ENCODE measurements at places on chromosomes 12 and 14. TPM values are rescaled to one million over a fixed set of nuclear protein-coding genes. Genes with fewer than 3 reads are reported as not detected.

DNA sequence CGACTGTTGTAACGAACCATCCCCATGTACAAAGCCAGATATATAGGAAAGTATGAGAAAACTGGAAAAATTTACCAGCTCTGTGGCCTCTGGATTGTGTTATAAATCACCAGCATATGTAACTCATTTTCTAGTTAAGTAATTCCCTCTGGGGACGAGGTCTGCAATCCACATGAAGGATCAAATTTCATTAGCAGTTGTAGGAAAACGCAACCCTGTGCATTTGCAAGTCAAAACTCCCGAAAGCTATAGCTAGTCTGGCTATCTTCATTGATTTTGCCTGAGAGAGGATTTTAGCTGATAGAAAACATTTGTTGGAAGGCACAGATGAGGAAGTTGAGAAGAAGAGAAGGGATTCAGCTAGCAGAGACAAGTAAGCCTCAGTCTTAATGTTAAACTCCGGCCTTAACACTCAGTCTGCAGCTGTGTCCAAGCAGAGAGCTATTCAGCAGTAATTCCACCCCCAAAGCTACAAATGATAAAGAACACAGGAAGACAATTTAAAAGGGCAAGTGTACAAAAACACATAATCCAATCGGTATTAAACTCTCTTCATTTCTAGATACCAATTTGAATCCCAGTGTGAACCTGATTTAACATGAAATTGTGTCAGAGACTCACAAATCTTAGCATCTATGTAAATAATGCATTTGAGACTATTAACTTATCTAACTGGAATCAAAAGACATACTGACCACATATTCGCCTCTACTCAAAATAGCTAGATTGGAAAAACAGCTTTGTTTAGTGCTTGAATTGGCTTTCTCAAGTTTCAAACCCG lies 54.2 kb upstream of the CERS5 start:
- ATAC-seq, result no peak

- no peak for ATAC-seq
These were observed 485.1 kb downstream of the ZFP36L1 start for GRCh38 chr14:68307790-68308168.

PTPRO gene
- total RNA-seq, result 0.37 TPM

RPGRIP1 gene
- total RNA-seq, result not detected

- no peak for ATAC-seq
These were observed 46.6 kb downstream of the PRIMA1 start for GRCh38 chr14:93741556-93742230.

TRMT61A gene
- total RNA-seq, result 7.0 TPM

FAM181A gene
- total RNA-seq, result not detected

GRCh38 chr12:99282086-99282485 lies 365.5 kb upstream of the GARIN6 start:
- no peak for ATAC-seq

DNA sequence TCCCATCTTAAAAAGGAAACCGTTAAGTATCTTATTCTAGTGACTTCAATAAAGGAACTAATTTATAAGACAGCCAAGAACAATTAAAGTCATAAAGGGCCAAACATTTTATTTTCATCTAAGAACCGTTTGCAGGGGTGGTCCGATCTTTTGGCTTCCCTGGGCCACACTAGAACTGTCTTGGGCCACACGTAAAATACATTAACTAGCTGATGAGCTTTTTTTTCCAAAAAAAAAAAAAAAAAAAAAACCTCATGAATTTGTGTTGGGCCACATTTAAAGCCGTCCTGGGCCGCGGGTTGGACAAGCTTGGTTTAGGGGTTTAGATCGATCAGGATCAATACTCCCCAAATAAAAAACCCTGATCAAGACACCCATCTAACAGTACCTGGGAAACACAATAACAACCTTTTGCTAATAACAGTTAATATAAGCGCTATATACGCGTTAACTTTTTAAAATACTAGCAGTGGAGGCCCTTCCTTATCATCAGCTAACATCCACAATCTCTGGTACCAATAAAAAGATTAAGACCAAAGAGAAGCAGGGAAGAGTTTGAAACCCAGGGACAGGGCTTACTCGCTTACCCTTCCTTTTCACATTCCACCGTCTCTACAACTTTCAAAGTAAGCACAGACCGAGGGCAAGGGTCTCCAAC lies 1.1 kb downstream of the NAP1L1 start:
- no peak for ATAC-seq

GRCh38 chr14:48890333-48890732 lies 695.8 kb downstream of the RPS29 start:
- no peak for ATAC-seq

TSPAN8 gene
- not detected for total RNA-seq

SERPINA3 gene
- total RNA-seq, result not detected

GRCh38 chr14:79596551-79596950 lies 614.8 kb downstream of the DIO2 start:
- ATAC-seq, result no peak

GRCh38 chr14:72404998-72405397 lies 472.8 kb downstream of the RGS6 start:
- ATAC-seq, result no peak

SPIC gene
- total RNA-seq, result not detected

DNA sequence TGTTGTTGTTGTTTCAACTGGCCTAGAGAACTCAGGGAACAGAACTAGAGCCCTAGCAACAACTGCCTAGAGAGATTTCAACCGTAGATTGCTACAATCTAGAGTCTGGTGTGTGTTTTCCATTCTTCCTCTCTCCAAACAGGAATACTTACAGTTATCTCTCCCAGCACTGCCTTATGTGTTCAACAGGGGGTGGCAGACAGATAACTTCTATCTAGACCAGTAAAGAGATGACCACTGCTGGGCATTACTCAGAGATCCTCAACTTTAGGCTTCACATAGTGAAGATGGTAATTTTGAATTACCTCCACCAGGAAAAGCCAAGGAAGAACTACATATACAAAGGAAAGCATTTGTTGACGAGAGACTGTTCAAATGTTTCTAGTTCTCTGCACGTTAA lies 4.8 kb downstream of the TXNDC16 start:
- no peak for ATAC-seq

DNA sequence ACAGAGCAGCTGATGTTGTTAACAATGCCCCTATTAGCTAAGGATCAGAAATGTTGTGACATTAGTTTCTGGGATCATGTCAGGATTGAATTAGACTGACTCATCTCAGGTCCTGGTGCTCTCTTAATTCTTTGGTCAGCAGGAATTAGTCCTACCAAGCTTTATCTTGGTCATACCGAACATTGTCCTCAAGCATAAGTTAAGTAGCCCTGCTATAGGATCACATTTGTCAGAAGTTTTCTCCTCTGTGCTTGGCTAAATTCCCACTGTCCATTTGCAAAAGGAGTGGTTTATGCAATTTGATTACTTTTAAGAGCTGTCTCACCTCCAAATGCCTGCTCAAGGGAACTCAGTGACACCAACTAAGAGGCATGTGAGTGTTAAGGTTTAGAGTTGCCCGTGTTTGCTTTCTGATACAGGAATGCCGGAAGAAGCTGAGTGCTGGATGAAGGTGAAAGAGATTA lies 48.4 kb upstream of the IFNG-AS1 start:
- no peak for ATAC-seq

DNA sequence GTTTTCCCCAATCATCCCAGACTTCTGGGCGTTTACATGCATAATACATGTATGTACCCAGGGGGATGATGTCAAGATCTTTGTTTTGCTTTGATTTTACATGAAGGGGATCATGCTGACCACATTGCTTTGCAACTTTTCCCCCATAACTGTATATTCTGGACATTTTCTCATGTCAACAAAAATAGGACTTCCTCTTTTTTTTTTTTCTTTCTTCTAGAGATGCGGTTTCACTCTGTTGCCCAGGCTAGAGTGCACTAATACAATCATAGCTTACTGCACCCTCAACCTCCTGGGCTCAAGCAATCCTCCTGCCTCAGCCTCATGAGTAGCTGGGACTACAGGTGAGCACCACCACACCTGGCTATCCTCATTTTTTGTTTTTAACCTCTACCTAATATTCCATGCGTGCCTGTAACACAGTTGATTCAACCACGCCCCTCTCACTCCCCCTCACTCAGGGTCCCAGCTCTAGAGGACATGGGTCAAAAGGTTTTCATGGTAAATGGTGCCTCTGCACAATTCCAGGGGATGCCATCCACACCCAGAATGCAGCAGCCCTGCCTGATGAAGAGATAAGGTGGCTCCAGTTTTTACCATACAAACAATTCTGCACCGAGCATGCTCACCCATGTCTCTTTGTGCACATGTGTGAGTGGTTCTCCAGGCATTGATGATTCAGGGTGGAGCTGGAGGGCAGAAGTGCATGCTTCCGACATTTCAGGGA lies 32.0 kb upstream of the CIPC start:
- no peak for ATAC-seq

LAG3 gene
- 206 TPM for total RNA-seq

MAP1LC3B2 gene
- total RNA-seq, result 0.90 TPM

GRCh38 chr12:78229591-78230101 lies 399.0 kb downstream of the NAV3 start:
- no peak for ATAC-seq

GRCh38 chr14:22664261-22664660 lies 20.1 kb upstream of the OR6J1 start:
- no peak for ATAC-seq

GRCh38 chr14:72450473-72451044 lies 443.3 kb downstream of the DPF3 start:
- ATAC-seq, result no peak

DNA sequence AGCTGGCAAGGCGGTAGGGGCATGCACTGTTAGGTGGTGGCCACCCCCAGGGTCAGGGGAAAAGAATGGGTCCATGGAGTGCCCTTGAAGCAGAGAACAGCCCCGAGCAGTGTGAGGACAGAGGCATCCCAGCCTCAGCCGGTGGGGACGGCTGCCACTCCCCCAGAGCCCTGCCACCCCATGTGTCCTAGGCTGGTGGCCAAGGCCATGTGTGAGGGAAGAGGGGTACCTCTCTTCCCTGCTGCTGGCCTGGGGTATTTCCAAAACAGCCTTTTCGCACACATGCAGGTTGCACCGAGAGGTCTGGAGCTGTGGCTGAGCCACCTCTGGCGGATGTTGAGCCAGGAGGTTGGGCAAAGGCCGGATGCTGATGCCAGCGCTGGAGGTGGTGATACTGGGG lies 19.9 kb downstream of the RFLNA start:
- no peak for ATAC-seq

Data from activated T-helper 17 cell treated with anti-CD3 and anti-CD28 coated beads, Interleukin-2, amount 50 U/mL, for 72 hours (primary cell).